ENCODE measurements at places on chromosomes 13 and 19. TPM values are rescaled to one million over a fixed set of nuclear protein-coding genes. Genes with fewer than 3 reads are reported as not detected.

GRCh38 chr13:91946498-91947070, 548.2 kb downstream of the GPC5 start:
- DNase-seq, result peak; percentile 0

DNA sequence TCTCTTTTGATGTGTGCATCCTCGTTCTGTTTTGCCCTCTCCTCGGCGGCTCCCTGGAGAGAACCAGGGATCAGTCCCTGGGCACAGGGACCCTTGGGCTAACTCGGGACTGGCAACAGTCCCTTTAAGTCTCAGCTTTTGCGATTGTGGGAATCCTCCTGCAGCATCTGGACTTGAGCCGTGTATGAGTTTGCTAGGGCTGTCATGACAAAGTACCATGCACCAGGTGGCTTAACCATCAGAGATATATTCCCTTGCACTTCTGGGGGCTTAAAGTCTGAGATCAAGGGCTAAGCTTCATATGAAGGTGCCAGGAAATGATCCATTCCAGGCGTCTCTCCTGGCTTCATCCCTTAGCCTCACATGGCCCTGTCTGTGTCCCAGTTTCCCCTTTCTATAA, 34.5 kb downstream of the ARHGEF18 start:
- DNase-seq, result no peak

DNA sequence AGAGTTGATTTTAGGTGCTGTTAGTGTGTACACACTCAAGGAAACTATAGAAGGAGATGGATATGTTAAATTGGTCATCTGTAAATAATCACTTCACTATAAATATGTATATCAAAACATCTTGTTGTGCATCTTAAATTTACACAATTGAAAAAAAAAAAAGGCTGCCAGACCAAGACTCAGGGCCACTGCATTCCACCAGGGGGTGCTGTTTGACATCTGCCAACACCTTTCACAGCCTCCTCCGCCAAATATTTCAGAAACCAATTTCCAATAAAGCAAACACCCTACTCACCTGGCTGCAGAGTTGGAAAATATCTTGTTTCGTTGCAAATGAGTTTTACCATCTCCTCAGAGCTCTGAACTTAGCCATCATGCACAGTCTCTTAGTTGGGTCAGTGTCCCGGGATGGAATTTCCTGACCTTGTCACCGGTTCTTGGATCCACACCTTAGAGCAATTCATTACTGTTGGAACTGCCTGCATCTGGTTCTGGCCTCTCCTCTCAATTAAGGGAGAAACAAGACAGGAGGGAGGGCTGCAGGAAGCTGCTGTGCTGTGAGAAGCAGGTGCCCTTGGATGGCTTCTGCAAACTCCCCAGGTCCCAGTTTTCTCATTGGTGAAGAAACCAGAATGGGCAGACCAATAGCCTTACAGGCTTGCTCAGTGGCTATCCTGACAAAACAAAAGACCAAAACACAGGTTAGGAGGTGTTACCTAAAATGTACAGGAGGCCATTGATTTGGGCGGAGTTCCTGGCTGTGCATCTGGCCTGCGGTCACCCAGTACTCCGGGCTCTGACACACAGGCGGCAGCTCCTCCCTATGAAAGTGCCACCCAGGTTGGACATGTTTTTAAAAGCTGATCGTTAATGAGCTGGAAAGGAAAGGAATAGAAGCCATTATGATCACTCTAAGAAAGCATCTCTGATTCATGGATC, 746.6 kb downstream of the UQCRFS1 start:
- DNase-seq, result peak; percentile 35

GRCh38 chr19:21094347-21095025, 12.5 kb downstream of the ZNF714 start:
- no peak for DNase-seq

DNA sequence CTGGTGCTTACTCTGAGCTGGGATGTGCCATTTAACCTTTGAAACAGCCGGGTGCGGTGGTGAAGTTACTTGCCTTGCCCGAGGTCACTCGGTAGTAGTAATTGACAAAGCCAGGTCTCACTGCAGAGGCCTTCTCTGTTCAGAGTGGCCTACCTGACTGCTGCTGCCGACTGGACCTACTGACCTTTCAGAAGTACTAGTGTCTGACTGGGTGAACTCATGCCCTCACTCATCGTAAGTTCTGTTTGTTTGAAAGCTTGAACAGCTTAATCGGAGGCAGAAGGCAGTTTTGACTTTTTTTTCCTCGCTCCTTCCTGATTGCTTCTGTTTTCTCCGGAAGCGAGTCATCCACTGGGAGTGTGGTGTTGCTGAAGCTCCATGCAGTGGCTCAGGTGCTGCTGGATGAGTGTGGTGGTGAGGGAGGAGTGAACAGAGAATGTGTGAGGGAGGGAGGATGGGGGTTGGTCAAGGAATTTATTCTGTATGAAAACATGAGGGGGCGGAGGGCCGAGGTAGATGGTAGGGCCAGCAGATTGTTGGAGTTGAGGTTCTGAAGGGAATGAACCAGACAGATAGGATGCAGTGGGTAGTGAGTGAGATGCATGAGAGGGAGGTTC, 2.7 kb downstream of the SPINT2 start:
- peak; percentile 86 for DNase-seq

DNA sequence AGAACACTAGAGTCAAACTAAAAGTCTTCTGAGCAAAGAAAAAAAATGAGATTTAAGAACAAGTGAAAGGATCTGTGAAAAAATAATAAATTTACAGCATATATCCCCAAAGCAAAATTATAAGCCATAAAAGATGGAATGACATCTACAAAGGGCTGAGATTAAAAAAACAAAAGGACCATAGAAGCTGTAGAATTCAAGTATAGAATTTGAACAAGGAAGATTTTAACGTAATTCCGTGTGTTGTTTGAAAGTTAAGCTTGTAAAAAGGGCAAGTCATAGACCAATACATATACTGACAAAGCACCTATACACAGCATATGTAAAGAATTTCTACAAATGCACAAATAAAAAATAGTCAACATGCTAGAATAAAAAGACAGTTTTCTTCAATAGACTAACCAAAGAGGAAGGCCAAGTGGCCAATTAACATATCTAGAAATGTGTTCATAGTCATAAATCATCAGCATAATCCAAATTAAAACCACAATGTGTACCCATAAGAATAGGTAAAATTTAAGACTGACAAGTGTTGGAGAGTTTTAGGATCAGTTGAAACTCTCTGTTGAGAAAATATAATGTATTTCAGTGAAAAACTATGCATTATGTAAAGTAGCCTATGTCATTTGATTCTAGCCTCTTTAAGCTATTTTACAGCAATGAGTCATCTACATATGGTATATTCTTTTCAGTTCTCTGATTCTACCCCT, 674.9 kb downstream of the OLFM4 start:
- no peak for DNase-seq

- DNase-seq, result peak; percentile 86
Measured at GRCh38 chr13:90594681-90595080, 752.8 kb upstream of the MIR17HG start.

GRCh38 chr19:35130761-35131720, 3.8 kb downstream of the LGI4 start:
- no peak for DNase-seq

DNA sequence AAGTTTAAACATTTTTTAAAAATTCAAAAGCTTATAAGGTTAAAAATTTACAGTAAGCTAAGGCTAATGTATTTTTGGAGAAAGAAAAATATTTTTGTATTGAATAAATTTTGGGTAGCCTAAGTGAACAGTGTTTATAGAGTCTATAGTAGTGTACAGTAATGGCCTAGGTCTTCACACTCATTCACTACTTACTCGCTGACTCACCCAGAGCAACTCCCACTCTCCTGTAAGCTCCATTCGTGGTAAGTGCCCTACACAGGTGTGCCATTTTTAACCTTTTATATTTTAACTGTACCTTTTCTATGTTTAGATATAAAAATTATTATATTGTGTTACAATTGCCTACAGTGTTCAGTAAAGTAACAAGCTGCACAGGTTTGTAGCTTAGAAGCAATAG, 96.6 kb upstream of the FREM2 start:
- no peak for DNase-seq

The CEACAM16 gene
- not detected for total RNA-seq

The TFDP1 gene
- 67.7 TPM for total RNA-seq

The MCEMP1 gene
- not detected for total RNA-seq

The FBXW9 gene
- total RNA-seq, result 13.7 TPM

The POSTN gene
- total RNA-seq, result 20.0 TPM

All from mammary epithelial cell (primary cell).